ENCODE measurements at places on chromosomes 5 and 9.

DNA sequence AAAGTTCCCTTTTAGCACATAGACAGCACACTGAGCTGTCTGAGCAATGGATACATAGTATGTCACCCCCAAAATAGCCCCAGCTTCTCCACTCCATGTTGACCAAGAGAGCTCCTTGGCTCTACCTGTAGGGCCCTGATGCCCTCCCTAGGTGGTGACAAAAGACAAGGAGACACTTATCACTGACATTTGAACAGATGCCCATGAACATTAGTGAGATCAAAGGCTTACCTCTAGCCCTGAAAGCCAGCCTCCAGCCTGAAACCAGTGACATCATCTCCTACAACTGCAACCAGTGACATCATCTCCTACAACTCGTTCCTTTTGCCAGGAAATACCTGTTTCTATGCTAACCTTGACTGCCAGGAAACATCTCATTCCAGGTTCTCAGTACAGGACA lies 122.7 kb downstream of the FSTL4 start:
- no peak for DNase-seq

DNA sequence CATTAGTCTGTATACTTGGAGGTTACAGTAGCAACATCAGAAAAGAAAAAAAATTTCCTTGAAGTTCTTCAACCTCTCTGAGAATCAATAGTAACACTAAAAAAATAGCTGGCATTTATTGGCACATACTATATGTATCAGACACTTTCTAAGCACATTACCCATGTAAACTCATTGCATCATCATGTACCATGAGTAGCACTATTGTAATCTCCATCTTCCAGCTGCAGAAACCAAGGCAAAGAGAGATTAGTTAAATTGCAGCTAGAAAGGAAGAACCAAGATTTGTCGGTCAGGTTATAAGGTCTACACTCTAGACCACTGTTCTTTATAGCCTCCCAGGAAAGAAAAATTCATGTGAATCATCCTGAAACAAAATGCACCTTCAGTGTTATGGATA lies 31.4 kb upstream of the RAB3C start:
- no peak for DNase-seq

DNA sequence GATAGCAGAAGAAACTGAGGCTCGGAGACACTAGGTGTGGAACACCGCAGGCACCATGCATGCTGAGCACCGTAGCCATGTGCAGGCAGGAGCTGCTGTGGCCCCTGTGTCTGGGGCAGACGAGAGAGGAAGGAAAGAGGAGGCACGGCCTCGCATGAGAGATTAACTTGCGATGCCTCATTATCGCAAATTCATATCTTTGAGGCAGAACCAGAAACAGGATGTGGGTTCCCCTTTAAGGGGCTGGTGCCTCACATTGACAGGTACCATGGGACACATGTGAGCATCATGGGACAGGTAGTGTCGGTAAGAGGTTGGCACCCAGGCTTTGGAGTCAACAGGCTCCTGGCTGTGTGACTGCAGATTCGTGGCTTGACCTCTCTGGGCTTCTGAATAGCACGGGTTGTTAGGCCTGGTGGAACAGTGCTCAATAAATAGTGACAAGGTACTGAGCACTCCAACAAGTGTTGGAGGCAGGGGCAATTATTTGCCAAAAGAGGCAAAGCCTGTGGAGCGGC lies 40.8 kb downstream of the NAIF1 start:
- DNase-seq, result no peak

- DNase-seq, result no peak
Measured at GRCh38 chr9:9585920-9586319, 1026.9 kb downstream of the PTPRD start.
